ENCODE measurements at places on chromosomes 1 and 21.
A peak's percentile ranks its signal among the peaks of the same experiment; 100 is the strongest.

DNA sequence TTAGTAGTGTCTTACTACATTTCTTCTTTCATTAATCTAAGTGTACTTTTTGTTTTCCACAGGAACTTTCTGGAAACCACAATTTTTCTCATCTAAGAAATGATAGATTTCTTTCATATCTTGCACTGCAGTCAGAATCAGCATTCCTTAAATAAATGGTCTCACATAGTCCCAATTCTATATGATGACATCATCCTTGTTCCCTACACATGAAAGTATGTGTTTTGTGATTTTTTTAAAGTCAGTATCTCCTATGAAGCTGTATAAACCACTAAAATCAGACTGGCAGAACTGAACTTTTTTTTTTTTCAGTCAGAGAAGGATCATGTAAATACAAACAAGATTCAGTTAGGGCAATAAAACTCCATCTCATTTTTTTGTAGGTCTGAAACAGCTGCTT is 742.6 kb upstream of the CXADR start:
- no peak for DNase-seq

- DNase-seq: peak; percentile 99
Measured at GRCh38 chr1:155173478-155174323, at the start of gene TRIM46. TSS of gene TRIM46 (plus strand) at chr1:155173849. CDS start at chr1:155173967, 118 bp downstream.

DNA sequence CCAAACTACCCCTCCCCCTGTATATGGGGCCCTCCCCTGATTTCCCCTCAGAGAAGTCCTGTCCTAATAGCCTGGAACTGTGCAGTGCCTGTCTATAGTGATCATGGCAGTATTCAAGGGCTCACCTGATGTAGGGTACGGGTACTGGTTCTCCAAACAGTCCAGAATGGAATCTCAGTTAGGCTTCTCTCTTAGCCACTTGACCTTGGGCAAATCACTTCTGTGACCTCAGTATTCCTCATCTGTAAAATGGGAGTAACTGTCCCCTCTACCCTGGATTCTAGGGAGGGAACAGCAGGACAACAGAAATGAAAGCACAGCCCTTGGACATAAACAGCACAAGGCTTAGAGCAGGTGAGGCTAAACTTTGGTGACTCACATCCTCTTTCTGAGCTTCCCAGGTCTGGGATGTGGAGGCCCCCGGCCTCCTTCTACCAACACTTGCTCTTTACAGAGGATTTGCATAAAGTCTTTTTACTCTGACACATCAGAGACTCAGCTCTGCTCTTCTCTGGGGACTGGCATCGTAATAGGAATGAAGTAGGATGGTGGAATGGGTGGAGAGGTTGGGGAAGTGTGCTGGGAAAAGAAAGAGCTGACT is 20.0 kb upstream of the PDZK1IP1 start:
- DNase-seq: no peak

GRCh38 chr21:28261298-28261697 is 731.4 kb downstream of the LTN1 start:
- DNase-seq: no peak

DNA sequence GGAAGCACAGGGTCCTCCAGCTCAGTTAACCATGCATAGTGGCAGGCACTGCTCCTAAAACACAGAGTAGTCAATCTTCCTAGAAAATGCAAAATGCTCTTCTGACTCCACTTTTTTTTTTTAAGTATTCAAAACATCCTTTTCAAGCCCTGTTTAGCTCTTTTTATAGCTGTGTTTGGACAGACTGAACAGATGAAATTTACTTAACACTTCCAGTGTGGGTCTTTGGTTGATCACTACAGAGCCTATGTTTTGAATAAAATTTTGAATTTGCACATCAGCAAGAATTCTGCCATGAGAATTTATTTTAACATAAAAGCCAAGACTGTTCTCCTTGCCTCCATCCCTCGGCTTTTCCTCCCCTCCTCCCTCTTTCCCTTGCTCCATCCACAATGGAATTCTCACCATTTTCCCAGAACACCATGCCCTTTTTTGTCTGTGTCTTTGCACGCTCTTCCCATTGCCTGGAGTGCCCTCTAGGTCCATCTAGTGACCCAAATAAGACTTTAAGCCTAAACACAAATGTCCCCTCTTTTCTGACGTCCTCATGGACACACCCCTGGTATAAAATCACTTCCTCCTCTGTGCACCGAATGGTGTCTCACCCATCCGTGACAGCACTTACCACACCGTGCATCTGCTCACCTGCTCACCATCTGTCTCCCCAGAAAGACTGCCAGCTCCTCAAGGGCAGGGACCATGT is 24.0 kb upstream of the CPT2 start:
- no peak for DNase-seq

GRCh38 chr1:4411862-4412261 is 242.5 kb upstream of the AJAP1 start:
- DNase-seq: no peak

GRCh38 chr1:38029685-38030511 is 16.7 kb downstream of the POU3F1 start:
- no peak for DNase-seq

GRCh38 chr21:40049031-40049930 is 182.0 kb downstream of the PCP4 start:
- no peak for DNase-seq

DNA sequence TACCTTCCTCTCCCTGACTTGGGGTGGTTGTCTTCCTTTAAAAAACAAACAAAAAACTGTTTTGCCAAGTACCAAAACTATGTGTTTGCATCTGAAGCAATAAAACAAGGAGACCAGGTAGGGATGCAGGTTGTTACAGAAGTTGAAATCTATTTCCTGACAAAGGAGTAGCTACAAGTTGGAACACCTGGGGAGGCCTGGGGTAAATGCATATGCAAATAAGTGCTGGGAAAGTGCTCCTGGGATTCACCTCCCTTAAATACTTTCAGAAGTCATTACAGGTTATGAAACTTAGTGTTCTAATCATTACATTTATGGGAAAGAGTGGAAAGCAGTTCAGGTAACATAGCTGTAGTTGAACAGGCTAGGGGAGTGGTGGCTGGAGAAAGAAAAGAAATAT is 1.9 kb upstream of the TSNAX start:
- DNase-seq: no peak

DNA sequence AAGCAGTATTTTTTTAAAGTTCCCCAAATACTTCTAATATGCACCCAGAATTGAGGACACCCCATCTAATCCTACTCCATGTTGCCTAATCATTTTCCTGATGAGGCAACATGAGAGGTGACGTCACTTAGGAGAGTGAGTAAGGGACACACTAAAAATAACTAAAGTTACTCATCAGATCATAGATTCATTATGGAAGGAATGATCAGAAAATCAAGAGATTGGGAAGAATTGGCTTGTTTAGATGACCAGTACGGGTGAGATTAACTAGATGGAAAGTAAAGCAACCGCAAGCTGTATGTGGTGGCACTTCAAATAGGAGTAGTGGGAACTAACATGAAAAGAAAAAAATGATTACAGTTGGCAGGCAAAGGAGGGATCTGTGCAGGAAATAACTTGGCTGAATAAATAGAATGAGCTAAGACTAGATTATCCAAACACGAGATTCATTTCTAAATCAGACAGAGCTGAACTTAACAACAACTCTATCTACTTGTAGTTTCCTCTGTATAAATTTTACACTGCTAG is 61.4 kb upstream of the CXADR start:
- DNase-seq: no peak

DNA sequence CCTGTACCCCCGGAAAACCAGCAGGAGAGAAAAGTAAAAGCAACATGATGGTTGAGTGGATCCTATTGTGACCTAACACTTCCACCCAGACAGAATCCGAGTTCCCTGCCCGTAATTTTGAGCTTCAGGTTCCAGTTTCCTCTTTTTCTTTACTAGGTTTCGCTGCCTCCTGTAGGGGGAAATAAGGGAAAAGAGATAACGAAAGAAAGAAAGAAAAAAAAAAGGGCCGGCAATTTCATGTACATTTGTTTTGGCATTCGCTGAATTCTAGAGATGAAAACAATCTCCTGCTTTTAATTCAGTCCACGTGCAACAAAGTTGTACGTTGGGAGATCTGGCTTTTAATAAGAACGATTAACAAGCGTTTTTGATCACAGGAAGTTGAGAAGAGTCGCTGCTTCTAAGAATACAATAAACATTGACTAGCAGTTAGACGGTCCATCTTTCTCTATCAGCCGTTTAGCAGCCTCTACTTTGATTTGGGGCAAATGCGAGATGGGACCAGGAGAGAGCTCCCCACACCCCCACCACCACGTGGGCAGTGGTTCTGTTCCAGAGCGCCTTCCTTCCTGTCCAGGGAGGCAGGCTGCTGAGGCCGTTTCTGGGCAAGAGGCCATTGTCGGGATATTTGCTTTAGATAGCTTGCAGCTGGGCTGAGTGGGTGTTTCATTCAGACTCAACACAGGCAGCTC is 155.9 kb upstream of the RUNX1 start:
- no peak for DNase-seq
